ENCODE measurements at places on chromosomes 16 and 17.

DNA sequence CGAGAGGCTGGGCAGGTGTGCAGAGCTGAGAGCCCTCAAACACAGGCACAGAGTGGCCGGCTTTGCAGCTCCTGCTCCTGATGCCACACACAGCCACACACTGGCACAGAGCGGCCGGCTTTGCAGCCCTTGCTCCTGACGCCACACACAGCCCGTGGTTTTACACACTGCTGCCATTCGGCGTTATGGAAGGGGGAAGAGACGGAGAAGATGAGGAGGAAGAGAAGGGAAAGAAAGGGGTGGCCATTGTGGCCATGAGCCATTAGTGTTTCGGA is 26.8 kb downstream of the WSCD1 start:
- DNase-seq: no peak

DNA sequence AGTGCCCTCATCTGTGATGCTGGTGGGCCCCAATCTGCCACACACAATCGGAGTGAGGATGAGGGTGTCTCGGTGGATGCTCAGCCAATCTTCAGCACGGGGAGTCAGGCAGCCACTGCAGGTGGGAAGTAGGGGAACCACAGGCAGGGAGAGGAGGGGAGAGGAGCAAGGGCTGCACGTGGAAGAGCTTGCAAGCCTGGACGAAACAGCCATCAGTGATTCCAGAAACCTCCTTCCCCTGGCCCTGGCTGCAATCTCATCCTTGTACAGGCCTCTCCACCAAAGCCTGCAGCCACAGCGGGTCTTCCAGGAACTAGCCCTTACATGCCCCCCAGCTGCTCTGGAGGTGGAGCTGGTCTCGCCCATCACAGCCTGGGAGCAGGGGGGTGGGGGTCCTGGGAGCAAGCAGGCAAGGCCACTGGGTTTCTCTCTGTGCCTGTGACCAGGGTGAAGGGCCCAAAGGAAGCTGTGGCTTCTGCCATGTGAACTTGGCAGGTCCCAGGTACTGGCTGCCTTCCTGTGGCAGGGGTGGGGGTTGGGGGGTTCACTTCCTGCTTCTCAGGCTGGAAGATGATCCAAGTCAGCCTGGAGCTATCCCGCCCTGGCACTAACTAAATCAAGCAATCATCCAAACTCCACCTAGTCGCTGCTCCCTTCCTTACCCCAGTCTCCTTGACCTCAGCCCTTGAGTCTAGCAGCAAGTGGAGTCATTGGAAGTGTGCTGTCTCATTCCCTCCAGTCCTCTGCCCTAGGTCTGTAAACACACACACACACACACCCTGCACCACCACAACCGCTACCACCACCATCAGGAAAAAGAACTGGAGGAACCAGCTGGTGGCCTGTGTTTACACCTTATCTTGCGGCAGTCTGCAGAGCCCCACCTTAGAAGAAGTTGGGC is 29.4 kb upstream of the MLKL start:
- no peak for DNase-seq

DNA sequence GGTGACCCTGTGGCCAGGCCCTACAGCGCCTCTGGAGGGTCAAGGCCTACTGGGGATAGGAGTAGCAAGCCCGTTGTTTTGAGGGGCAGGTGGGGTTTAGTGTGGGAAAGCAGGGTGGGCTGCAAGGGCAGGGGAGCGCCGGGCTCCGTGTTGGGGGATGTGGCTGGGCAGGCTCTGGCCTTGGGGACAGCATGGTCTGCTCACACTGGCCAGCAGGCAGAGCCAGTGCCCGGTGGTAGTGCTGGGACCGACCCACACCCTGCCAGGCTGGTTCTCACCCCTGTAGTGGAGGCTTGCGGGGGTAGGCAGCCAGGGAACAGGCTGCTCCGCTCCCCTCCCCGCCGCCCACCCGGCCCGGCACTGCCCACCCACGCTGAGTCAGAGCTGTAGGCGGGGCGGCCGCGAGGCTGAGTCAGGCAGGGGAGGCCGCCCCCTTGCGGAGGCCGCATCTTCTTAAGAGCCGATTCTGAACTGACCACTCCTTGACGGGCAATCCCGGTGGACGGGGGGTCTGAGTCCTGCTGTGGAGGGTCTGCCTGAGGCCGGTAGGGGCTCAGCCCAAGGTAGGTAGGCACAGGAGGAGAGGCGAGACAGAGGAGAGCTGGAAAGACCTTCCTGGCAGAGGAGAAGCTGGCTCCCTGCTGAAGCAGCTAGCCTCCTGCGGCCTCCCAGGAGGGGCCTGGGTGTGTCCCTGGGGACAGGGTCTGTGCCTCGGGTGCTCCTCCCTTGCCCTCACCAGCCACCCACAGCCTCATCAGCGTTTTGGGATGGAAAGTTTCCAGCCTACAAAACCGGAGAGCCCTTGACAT is 62.4 kb downstream of the BAIAP2 start:
- DNase-seq: no peak

DNA sequence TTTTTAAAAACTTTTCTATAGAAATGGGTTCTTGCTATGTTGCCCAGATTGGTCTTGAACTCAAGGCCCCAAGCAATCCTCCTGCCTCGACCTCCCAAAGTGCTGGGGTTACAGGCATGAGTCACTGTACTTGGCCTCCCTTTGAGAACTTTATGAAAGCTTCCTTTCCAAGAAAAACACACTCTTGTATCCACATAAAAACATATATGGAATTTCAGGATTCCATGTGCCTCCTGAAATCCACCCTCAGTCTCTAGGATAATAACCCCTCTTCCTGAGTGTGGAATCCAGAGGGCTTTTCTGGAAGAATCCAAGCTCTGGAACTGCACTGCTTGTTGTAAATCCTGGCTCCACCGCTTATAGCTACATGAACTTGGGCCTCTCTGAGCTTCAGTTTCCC is 53.2 kb upstream of the MRTFB start:
- no peak for DNase-seq

- no peak for DNase-seq
Measured at GRCh38 chr17:80716986-80717719, 172.5 kb downstream of the RPTOR start.

DNA sequence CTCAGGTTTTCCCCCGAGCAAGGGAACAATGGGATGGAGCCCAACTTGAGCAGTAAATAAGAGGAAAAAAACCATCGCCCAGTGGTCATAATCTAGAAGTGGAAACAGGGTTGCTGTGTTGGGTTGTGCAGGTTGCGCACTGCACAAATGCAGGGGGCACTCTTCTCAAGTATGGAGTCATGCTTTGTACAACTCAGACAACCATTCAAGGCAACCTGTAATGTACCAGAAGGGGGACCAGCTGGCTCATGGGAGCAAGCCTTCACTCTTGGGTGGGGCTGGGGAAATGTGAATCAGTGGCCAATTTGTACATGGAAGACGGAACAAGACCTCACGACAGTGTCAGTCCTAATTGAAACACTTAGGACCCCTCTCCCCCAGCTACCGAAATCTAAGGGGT is 23.9 kb upstream of the LITAF start:
- no peak for DNase-seq

- peak; percentile 54 for DNase-seq
Measured at GRCh38 chr16:76653390-76654026, 376.3 kb downstream of the CNTNAP4 start.

- DNase-seq: no peak
Measured at GRCh38 chr16:29254676-29255495, 151.6 kb downstream of the NPIPB11 start.

DNA sequence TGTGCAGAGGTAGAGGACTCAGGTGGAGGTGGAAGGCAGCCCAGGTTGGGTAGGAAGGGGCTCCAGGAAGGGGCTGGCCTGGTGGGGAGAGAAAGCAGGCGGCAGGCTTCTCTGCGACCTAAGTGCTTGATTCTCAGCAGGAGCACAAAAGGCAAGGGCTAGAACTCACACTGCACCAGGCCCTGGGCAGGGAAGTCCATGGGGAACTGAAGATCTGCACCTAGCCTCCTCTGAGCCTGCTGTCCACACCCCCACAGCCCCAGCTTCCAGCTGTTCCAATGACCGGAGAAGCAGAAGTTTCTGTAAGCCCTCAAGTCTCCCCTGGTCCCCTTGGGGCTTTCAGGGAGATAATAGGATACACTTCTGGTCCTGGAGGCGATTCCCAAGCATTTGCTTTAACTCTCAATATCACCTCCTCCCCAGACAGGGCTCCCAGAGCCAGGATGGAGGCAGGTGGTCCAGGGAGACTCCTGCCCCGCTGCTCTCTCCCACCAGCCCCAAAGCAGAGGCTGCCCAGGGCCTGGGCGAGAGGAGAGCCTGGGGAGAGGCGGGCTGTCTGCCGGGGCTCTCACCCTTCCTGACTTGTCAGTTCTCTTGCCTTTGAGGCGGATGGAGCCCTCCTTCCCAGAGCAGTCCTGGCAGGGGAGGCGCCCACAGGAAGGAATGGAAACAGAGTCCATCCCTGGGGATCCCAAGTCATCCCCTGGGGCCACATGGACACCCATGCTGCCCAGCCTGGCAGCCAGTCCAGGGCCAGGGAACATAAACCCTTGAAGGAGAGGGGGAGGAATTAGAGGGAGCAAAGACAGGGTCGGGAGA is 126.0 kb downstream of the RBFOX3 start:
- DNase-seq: no peak

GRCh38 chr16:85347213-85347591 is 234.9 kb upstream of the CIBAR2 start:
- DNase-seq: no peak

DNA sequence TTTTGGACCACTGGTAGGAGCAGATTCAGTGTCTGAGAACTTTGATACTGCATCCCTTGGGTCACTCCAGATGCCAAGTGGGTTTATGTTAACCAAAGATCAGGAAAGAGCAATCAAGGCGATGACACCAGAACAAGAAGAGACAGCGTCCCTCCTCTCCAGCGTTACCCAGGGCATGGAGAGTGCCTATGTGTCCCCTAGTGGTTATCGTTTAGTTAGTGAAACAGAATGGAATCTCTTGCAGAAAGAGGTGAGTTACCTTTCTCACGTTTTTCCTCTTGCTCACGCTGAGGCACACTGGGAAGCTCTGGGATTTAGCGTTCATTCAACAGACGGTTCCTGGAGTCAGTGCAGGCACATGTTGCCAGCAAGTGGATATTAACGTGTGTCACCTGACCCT is 58.0 kb downstream of the NUP88 start:
- DNase-seq: no peak

DNA sequence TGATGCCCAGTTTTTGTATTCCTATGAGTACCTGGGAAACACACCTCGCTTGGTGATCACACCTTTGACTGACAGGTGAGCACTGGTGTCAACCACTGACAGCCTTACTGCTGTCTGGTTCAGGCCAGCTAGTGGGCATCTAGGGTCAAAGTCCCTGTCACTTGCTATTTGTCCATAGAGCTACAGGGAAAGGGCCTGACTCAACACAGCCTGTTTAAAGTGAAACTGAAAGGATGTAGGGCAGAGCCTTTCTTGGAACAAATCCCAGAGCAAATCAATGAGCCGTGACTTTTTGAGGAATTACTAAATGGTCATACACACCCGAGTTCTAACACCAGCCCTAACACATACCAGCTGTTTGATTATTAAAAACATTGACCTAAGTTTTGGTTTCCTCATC is 106.8 kb downstream of the DNAH9 start:
- DNase-seq: no peak

DNA sequence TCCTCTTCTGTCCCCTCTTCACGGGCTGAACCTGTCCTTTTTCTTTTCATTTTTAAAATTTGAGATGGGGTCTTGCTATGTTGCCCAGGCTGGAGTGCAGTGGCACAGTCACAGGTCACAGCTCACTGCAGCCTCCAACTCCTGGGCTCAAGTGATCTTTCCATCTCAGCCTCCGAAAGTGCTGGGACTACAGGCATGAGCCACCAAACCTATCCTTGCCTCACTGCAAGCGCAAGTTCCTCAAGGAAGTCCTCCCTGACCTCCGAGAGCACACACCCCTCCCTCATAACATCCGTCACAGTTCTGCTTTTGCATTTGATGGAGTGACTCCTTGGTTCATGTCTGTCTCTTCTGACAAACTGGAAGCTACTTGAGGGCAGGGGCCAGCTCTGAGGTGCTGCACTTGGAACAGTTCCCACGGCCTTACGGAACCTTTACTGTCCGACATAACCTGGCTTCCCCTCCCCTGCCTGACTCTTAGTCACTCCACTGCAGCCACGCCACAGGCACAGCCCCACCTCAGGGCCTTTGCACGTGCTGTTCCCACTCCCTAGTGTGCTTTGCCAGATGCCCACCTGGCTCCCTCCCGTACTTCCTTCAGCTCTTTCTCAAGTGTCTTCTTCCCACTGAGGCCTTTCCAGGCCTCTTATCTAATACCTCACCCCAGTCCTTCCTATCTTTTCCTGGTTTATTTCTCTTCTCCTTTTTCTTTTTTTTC is 4.4 kb downstream of the TBX6 start:
- DNase-seq: no peak

- no peak for DNase-seq
Measured at GRCh38 chr16:57513371-57514102, 22.8 kb downstream of the CCDC102A start.

DNA sequence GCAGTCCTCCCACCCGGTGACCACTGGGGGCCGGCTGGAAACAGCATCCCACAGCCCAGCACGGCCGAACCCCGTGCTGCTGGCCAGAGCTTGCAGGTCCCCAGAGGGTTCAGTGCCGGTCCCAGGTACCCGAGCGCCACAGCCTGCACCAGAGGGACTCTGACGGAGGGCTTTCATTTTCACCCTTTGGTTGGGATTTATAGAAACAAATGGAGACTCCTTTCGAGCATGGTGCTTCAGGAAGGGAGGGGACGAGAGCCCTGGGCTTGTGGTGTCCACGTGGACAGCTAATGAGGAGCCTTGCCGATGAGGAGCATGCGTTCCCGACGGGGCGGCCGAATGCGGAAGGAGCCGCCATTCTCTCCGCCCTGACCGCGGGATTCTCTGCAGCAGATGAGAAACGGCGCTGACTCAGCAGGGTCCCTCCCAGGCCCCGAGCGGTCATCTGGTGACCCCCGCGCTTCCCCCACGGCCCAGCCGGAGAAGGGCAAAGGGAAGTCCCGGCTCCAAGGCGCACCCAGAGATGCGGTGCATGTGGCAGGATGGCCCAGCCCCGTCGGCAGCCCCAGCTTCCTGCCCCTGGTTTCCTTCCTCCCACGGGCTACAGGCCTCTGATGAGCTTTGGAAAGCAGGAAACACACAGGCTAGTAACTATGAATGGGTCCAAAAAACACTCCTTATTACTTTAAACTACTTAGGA is 9.8 kb downstream of the SLC38A10 start:
- no peak for DNase-seq

GRCh38 chr17:39200070-39200879 is at the start of gene RPL19:
Gene RPL19 (plus strand): TSS chr17:39200283. CDS start chr17:39200345, 62 bp downstream.
- no peak for DNase-seq

DNA sequence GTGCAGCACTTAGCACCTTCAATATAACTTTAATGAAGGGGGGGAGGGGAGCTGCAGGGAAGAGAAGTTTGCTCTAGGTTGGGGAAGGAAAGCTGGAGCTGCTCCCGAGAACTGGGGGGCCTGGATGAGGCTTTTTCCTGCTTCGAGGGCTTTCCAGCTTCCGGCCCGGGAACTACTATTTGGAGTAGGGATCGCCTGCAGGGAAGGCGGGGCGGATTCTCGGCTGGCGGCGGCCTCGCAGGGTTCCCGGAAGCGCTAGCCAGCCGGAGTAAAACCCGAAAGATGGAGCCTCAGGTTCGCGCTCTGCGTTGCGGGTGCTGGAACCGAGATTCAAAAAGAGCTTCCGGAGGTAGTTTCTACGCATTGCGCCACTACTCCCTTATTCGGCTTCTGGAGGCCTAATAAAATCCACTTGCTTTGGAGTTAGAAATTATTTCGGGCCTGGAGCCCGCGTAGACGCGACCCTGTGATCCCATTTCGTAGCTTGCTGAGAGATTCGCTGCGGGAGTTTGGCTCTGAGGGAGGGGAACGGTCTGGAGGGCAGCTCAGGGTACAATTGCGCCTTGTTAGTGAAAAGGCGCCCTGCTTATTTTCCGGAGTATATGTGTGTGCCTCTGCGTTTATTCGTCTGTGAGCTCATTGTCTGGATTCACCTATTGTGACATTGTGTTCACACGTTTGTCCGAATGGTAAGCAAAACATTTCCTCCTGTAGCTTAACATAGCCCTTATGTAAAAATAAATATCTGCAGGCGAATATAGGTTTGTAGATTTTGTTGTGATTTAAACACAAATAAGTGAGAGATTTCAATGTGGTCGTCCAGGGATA is 652 bp downstream of the PRAC2 start:
- no peak for DNase-seq
